Fibroblast of skin of left quadriceps (primary cell): ENCODE measurements at places on chromosomes 1 and 21.
A peak's percentile ranks its signal among the peaks of the same experiment; 100 is the strongest.

DNA sequence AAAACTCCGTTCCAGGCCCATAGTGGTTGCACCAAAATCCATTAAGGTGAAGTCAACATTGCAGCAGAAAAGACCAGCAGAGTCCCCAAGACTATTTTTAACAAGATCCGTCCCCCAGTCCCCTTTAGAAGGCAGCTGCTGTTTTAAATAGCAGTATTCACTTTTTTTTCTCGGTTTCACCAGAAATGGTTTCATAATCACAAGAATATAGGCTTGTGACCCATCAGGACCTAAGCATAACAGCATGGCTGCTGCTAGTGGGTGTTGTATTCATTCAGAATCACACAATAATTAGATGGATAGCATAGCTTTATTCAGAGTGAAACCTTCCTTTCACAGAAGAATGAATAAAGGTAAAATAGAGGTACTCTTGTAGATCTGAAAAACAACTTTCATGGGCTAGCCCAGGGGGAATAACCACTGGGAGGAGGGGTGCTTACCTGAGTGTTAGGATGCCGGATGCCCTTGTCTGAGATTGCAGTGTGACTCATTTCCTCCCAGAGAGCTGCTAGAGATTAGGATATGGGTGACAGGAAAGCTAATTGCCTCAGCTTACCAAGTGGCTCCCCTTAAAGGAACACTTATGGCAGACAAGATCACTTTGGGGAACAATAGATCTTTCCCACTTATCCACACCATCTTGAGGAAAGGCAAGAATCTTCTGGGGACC, 35.0 kb downstream of the ACKR1 start:
- no peak for DNase-seq

GRCh38 chr1:8879464-8879921, 1.0 kb upstream of the ENO1 start:
- no peak for DNase-seq

GRCh38 chr1:155396874-155397476, 76.3 kb downstream of the RUSC1 start:
- DNase-seq: no peak

- DNase-seq: no peak
Observed at GRCh38 chr1:19057784-19058475, 101.5 kb upstream of the IFFO2 start.

DNA sequence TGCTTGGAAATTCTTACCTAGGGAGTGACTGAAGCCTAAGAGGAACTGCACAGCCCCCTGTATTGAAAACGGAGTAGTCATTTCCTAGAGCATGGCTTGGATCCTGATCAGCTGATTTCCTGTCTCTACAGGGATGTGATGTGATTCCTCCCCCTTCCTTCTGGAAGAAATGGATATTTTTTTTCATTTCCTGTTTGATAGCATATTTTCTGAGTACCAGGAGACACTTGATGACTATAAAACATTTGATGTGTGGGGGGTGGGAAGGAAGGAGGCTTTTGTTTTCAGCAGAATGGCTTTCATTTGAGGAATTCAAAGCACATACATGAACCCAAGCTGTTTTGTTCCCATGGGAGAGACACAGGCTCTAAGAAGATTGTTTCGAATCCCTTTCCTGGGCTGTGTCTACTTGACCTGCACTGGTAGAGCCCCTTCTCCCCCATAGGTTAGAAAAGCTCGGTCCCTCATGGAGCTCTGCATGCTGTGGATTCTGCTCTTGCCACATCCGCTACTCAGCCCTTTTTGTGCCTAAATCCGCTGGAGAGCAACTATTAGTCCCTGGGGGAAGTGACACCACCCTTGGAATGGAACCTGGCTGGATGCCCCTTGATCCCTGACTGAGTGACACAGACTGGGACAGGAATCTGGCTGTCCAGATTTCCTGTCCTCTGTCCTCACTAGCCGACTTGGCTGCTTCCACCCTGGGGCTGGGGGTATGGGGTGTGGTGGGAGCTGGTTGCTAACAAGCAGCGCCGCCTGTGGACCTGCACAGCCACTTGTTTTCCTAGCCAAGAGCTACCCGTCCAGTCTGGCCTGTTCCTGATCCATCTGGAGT, 71.8 kb upstream of the MACF1 start:
- no peak for DNase-seq

GRCh38 chr1:21725748-21726392, 56.7 kb upstream of the RAP1GAP start:
- DNase-seq: no peak

GRCh38 chr1:34776911-34777310, 4.1 kb upstream of the GJB3 start:
- no peak for DNase-seq

- no peak for DNase-seq
Observed at GRCh38 chr21:45867041-45867666, 114.4 kb upstream of the COL6A1 start.

- no peak for DNase-seq
Observed at GRCh38 chr1:5265438-5266075, 611.1 kb downstream of the AJAP1 start.

GRCh38 chr1:215226757-215227156, 144.2 kb downstream of the KCNK2 start:
- no peak for DNase-seq

DNA sequence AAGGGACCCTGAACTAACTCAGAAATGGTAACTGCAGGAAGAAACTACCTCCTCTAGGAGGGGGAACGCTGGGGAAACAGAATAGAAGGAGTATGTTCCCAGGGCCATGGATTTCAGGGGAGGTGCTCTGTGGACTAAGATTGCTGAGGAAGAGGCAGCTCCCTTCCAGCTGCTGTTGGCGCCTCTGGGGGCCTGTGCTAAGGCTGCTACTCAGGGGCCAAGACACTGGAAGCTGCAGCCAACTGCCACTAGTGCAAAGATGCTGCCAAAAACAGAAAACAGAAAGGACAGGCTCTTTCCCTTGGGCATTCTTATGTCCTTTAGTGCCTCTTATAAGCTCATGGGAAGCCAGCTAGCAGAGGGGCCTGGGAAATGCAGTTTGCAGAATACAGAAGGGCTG, 58.0 kb upstream of the SGIP1 start:
- DNase-seq: no peak

DNA sequence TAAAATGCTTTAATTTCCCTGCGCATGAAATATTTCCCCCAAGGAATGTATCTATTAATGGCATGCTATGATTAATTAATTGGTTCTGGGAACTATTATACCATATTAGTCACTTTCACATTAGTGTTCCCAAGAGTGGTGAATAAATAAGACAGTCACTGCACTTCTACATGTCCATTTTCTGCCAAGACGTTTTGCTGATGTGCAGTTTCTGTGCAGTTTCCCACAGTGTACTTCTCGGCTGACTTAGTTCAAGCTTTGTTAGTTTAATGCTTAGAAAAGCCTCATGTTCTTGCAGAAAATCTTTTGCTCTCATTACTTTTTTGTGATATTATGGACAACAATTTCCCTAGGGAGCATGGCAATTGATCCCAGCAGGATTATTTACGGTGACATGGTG, 1014.5 kb downstream of the BRINP3 start:
- no peak for DNase-seq

DNA sequence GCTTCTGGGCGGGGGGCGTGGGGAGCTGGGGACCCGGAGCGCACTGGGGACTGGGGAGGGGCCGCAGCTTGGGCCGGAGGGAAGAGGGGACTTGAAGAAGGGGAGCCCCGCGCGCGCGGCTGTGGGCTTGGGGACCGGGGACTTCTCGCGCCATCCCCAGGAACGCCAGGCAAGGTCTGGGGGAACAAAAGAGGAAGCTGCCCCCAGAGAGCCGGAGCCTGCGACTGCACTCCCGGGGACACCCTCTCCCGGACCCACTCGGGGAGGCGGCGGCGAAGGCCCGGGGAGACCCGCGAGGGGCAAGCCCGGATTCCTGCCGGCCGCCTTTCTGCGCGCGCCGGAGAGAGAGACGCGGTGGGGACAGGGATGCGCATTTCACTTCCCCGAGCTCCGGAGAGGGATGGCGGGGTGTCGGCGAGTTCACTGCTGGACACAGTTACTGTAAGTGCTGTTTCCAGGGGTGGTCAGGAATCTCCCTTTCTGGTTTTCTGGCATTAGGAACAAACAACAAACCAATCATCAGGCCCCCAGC, 732 bp downstream of the ABCG1 start:
- DNase-seq: no peak

DNA sequence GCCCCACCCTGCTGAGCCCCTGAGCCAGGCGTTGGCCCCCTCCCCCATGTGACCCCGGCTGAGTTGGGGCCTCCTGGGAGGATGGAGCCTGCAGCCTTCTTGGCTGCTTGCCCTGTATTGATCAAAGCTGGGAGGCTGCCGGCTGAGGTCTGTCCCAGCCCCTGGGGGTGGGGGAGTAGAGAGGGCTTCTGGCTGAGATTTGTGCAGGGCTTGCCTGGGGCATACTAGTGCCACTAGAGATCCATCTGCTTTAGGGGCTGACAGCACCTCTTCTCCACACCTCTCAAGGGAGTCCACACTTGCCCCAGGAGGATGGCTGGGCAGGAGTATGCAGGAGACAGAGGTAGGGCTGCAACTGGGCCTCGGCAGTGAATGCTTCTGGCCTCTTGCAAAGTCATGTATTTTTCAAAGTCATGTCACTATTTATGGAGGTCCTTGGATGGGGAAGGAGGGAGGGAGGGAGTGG, 53.6 kb upstream of the SSBP3 start:
- no peak for DNase-seq

DNA sequence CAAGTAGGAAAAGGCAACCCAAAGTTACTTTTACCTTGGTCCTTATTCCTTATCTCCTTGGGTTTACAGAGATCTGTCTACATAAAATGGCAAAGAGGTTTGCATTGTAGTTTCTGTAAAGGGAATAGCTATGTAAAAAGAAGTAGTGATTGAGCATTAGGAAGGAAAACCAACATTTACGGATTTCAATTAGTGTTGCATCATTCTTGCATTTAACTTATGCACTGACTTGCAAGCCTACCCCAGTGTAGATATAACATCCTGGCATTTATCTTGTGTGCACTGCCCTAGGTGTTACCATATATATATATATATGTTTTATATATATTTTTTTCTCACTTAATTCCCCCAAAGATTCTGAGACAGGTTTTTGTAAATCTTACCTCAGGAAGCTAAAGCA, 3.7 kb upstream of the LEPR start:
- no peak for DNase-seq

- DNase-seq: no peak
Observed at GRCh38 chr1:30819244-30819571, 61.6 kb upstream of the LAPTM5 start.

- DNase-seq: no peak
Observed at GRCh38 chr1:71270394-71270915, 189.6 kb upstream of the ZRANB2 start.

DNA sequence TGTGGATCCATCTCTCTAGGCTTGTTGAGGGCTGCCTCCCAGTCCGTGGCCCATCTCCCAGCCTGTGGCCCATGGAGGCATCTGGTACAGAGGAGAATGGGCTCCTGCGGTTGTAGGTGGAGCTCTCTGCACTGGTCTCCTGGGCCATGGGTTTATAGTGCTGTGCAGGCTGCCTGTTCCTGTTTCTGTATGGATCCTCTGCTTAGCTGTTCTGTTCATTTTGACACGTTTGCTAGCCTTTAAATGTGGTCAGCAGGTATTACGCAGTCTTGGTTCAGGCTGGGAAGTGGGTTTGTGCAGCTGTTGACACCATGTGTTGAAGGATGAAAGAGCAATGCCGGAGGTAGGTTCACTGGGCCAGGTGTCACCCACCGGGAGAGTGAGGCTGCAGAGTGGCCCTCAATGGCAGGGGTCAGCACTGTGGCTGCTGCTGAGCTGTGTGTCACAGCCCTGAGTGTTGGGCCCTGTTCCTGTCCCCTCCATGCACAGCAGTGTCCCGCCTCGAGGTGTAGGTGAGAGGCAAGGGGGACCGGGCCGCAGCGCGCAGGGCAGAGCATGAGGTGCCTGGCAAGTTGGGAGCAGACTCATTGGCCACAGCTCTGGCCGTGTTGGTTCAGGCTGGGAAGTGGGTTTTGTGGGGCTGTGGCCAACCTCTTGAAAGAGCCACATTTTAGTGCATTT, 39.0 kb downstream of the SNAP47 start:
- no peak for DNase-seq

DNA sequence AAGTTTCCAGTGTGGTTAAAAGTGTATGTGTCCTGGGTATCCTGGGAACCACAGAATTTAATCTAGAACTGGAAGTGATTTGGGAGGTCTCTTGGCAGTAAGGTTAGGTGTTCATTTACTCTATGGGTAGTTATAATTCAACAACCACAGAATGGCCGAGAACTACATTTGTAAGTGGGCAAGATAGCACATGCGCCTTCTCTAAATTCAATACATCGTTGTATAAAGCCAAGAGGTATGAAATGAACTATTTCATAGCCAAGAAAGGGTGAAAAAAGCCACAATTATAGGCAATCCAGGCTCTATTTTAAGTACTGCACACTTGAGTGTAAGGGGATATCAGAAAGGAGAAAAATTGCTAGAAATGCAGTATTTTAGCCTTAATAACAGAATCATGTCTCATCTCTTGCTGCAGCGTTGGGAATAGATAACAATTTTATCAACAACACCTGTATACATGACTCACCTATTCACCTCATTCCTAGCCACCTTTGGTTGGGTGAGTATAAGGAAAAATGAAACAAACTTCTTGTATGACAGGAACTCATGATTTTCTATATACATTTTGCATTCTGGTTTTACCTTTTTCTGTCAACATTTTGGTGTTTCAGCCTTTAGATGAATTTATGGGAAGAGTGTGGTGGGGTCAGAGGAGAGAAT, 4.5 kb downstream of the SDCCAG8 start:
- no peak for DNase-seq

DNA sequence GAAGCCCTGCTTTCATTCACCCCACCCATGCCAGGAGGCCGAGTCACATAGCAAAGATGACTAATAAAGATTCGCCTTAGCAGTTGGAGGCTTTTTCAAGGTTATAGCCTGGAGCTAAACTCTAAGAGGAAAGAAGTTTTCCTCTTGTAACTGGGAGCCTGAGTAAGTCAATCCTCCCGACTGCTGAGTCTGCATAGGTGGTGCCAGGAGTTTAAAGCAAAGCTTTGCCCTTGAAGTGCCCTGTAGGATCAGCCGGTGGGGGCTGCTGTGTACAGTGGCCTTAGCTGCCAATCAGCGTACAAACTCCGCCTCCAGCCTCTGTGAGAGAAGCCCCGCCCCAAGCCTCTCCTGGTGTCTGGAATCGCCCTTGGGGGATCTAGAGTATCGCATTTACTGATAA, 147.5 kb upstream of the SPATA6 start:
- peak; percentile 20 for DNase-seq
